ENCODE measurements at places on chromosomes 11 and 22. TPM values are rescaled to one million over a fixed set of nuclear protein-coding genes. Genes with fewer than 3 reads are reported as not detected.

DNA sequence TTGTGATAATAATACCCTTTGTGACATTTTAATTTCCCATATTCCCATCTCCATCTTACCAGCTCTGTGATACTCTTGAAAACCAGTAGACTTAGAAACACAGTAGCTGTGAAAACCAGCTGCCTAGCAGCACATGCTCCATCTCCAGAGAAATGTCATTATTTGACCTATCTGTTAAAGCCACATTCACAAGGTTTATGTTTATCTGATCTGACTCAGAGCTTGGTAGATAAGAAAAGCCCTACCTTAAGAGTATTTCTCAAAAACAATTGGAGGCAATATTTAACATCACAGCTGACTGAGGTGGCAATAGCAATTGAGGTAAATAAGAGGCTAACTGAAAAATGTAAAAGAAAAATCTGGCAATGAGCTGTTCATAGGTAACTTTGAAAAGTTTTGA is 8.1 kb upstream of the ANO3 start:
- DNase-seq, result no peak

DNA sequence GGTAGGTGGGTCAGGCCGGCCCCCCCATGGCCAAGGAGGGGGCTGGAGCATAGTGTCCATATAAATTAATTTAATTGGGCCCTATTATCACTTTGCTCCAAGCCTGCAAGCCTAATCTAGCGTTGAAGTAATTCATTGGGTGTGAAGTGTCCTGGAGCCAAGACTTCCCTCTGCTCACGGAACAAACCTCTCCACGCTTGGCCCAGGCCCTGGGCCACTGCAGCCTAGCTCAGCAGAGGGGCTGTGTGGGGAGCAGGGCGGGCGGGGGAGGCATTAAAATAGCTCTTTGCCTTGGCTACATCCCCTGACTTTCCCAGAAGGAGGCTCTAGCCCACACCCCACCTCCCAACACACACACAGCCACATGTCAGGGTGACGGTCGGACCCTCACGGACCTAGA is 73.5 kb downstream of the THAP12 start:
- no peak for DNase-seq

DNA sequence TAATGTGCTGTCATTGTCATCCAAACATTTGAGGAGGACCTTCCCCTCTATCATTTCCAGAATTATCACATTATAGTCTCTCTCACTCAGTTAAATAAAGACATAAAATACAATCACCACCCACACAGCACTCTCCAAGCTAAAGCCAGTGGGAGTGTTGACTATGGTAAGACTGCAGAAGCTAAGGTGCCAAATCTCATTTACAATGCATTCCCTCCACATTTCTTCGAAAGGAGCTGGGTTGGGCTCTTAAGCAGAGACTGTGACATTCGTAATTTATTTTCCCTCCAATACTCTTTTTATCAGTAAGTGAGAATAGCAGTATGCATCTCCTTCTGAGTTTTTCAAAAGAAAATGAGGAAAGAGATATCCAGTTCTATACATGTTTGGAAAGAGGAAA is 74.2 kb downstream of the NOX4 start:
- no peak for DNase-seq

DNA sequence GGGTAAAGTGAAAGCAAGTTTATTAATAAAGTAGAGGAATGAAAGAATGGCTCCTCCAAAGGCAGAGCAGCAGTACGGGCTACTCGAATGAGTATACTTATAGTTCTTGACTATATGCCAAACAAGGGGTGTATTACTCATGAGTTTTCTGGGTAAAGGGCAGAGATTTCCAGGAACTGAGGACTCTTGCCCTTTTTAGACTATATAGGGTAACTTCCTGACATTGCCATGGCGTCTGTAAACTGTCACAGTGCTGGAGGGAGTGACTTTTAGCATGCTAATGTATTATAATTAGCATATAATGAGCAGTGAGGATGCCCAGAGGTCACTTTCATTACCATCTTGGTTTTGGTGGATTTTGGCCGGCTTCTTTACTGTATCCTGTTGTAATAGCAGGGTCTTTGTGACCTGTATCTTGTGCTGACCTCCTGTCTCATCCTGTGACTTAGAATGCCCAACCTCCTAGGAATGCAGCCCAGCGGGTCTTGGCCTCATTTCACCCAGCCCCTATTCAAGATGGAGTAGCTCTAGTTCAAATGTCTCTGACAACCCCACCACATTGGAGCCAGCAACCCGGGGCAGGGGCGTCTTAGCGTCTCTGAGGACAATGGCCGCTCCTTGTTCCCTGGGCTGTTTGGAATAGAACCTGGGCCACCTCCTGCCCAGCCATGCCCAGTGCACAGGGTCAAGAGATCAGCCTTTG is 34.9 kb upstream of the CD82 start:
- DNase-seq, result no peak

- DNase-seq, result no peak
Measured at GRCh38 chr11:122743949-122744348, 88.4 kb downstream of the UBASH3B start.

DNA sequence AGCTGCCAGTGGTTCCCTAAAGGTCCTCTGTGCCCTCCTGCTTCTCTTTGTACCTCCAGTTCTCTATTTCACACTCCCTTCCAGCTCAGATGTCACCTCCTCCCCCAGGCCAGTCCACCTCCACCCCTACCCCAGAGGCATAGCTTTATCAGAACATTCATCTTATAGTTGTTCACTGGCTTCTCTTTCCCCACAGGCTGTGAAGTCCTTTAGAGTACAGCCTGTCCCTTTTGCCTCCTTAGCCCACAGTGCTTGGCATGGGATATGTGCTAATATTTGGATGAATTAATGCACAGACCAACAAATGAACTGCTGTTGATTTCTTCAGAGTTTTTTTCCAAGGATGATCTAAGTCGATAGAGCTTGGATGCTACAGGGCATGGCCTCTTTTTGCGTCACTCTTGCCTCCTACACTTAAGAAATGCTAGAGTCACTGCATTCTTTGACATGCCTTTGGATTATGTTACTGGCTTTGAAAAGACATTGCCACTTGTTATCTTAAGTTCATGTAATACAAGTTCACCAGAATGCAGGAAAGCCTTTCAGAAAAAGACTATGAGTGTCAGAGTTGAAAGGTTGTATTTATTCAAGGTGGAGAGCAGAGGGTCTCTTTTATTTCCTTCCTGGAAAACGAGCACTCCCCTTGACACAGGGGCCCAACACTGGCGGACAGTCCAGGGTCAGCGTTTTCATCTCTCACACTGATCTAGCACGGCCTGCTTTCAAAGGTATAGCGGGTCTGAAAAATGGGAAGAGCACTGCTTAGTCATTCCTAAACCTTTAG is 75.7 kb downstream of the PISD start:
- DNase-seq, result no peak

DNA sequence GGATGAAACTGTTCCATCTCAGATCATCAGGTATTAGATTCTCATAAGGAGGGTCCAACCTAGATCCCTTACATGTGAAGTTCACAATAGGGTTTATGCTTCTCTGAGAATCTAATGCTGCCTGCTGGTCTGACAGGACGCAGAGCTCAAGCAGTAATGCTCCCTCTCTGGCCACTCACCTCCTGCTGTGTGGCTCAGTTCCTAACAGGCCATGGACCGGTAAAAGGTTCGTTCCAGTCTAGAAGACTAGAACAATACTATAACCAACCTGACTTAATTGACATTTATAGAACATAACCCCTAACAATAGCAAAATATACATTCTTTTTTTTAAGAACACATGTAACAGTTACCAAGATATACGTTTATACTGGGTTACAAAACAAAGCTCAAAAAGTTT is 45.8 kb downstream of the ATG16L2 start:
- no peak for DNase-seq

DNA sequence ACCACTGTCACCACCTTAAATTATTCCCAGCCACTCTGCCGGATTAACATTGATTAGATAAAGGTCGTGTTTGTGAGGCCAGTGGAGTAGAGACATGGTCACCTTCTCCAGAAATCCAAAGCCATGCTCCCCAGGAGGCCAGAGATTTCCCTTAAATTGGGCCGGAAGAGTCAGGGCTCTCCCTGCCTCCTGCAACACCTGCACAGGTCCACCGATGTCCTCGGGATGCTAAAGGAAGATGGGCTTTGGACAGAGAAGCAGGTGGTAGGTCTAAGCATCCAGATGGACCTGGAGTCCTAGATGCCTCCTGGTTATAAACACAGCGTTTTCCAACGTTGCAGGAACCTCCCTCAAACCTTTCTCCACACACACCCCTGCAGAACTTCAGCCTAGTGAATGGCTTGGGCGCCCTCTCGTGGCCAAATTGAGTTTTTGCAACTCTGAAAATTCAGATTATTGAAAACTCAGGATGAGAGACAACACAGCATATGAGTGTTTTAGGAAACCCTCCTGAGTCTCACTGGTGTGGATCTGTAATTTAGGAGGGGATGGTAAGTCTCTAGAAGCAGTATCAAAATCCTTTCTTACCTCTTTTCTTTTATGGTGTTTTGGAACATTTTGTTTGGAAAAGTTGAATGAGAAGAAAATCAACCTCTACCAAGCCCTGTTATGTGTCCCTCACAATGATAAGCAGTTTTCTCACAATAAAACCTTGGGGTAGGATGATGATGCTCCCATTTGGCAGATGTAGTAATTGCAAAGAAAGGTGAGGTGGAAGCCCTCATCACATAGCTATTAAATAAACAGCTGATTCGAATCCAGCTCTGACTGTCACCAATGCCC is 109.6 kb downstream of the RRAS2 start:
- no peak for DNase-seq

DNA sequence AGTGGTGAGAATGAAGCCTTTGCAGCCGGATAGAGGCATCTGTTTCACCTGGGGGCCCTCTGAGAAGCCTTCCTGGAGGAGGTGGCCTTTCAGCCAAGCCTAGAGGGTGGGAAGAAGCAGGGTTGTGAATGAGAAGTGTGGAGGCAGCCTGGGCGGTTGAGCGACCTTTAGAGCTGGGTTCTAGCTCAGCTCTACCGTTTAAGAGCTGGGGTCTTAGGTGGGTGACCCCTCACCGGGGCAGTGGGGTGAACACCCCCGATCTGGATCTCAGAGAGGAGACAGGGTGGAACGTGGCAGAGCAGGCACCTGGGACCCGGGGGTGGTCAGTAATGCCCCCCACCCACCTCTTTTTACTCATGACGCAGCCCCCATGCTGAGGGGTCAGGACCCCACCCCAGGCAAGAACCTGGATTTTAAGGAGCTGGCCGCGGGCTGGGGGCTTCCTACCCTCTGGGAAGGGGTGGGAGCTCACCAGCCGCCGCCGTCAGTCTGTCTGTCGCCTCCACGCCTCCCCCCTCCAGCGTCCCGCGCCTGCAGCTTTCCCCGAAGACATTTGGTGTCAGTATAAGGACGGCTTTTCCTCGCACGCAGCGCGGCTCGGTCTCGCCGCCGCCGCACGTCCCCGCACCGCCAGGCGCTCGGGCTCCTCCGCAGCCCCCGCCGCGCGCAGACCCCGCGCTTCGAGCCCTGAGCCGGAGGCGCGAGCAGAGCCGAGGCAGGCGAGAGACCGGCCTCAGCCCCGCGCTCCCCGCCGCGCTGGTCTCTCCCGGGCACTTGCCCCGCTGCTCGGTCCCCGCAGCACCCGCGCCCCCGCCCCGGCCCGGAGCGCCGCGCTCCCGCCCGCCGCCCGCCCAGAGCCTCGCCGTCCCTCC is 13.3 kb upstream of the CACNA1I start:
- no peak for DNase-seq

DNA sequence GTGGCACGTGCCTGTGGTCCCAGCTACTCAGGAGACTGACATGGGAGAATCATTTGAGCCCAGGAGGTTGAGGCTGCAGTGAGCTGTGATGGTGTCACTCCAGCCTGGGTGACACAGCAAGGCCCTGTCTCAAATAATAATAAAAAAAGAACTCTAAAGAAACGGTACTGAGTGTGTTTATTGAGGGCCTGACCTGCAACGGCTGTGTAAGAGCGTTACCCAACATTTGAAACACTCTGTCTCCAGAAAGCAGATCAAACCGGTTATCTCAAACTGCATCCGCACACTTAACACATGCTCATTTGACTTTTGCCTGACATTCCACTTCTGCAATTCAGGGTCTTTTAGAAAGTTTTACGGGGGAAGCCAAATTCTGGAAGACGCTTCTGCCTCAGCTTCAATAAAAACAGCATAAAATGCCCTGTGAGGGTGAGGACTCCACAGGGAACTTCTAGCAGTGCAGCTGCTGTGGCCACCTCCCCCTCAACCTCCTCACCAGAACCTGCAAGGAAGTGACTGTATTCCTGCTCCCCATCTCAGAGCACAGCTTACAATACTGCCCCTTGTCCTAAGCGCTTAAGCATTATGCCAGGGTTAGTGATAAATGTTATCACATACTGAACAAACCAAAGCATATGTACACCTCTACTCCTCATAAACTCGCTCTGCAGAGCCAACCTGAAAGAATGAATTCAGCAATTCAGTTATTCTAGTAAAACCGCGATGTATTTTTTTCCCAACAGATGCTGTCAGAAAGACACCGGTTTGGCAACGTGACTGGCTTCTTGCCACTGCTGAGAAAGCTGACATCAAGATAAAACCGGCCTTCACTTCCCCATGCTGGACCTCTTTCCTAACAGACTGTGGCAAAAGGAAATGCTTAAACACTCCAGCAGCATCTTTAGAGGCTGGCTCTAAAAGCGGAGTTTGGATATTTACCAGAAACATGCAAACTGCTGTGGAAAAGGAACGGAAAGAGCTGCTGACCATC is 52.2 kb downstream of the PRDM10 start:
- DNase-seq, result no peak

DNA sequence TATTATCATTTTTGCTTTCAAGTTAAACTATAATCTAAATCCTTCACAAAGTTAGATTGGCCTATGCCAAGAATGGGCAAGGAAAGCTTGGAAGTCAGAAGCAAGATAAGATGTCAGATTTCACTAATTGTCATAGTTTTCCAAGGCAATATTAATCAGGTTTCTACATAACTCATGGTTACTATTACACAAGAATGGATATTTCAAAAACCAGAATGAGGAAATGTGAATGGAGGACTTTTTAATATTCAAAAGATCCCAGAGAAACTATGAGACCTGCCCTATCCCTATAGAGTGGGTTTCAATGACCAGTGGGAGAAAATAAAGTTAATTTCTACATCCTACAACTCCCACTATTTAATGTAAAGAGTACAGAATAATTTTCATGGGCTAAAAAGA is 203.2 kb downstream of the CASP12 start:
- DNase-seq, result no peak

GRCh38 chr11:33344611-33345010 is 87.4 kb downstream of the HIPK3 start:
- no peak for DNase-seq

- DNase-seq, result no peak
Measured at GRCh38 chr22:40237241-40237640, 59.5 kb downstream of the TNRC6B start.

DNA sequence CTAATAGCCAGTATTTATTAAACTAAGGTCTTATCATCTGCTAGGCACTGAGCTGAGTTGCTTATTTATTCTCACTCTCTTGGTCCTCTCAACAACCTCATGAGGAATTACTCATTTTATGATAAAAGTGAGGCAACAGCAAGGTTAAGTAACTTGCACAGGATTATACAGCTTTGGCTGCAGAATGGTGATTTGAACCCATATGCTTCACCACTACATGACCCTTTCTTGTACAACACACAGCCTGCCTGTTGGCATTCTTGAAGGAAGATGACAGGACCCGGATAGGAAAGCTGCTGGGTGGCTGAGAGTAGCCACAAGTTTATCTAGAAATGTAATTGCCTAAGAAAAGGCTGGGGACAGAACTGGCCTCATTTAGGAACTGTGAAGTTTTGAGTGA is 5.3 kb upstream of the PARVA start:
- DNase-seq, result no peak

- no peak for DNase-seq
Measured at GRCh38 chr22:36301851-36302250, 48.9 kb downstream of the APOL1 start.

- DNase-seq, result no peak
Measured at GRCh38 chr22:19887256-19887985, 32.7 kb upstream of the GNB1L start.

The OR2AT4 gene
- not detected for total RNA-seq

The FAM227A gene
- total RNA-seq, result 3.5 TPM
